Lower lobe of right lung (tissue), 2 donors: ENCODE measurements at places on chromosomes 5 and 9. TPM values are rescaled to one million over a fixed set of nuclear protein-coding genes. Genes with fewer than 3 reads are reported as not detected.

The TMC1 gene
- not detected for total RNA-seq

The LTC4S gene
- total RNA-seq: 20.1 TPM

The SLC6A7 gene
- total RNA-seq: not detected

The IFNA4 gene
- total RNA-seq: not detected

The C5orf58 gene
- not detected for total RNA-seq

The IFNB1 gene
- not detected for total RNA-seq

The UBQLN1 gene
- 88.4 TPM for total RNA-seq

The RBM27 gene
- total RNA-seq: 17.0 TPM

The FAM169A gene
- total RNA-seq: 1.1 TPM

The SHB gene
- total RNA-seq: 25.3 TPM

The MEGF9 gene
- 71.1 TPM for total RNA-seq

The RBM22 gene
- total RNA-seq: 46.8 TPM

The FOXD4L6 gene
- not detected for total RNA-seq

The CCL27 gene
- total RNA-seq: not detected

The C5orf52 gene
- total RNA-seq: not detected

The RAB3C gene
- 0.30 TPM for total RNA-seq

The C8G gene
- total RNA-seq: 2.2 TPM

The GRM6 gene
- total RNA-seq: not detected

The PCDHB13 gene
- 2.9 TPM for total RNA-seq
